Smooth muscle cell of the umbilical artery (primary cell): ENCODE measurements at places on chromosomes 5 and 9. TPM values are rescaled to one million over a fixed set of nuclear protein-coding genes. Genes with fewer than 3 reads are reported as not detected.

Gene PCDHB11
- 0.05 and 0.30 TPM in 2 replicates for total RNA-seq

Gene BARHL1
- total RNA-seq = not detected in 2 replicates

Gene UNC5A
- total RNA-seq = not detected in 2 replicates

Gene ZNF483
- 1.2 TPM in 2 replicates for total RNA-seq

Gene WDR31
- 1.2 and 2.1 TPM in 2 replicates for total RNA-seq

Gene SARDH
- total RNA-seq = 18.4 and 23.9 TPM in 2 replicates

Gene ROPN1L
- 0.14 and 0.30 TPM in 2 replicates for total RNA-seq

Gene INSL6
- total RNA-seq = not detected in 2 replicates

Gene LIFR
- 36.9 and 79.9 TPM in 2 replicates for total RNA-seq

Gene MEIKIN
- total RNA-seq = not detected in 2 replicates

Gene PLCXD3
- under 0.01 and 0.05 TPM in 2 replicates for total RNA-seq

Gene RNF183
- total RNA-seq = not detected in 2 replicates

Gene PCDHGA9
- 3.6 and 4.5 TPM in 2 replicates for total RNA-seq

Gene CCDC171
- 2.4 and 2.7 TPM in 2 replicates for total RNA-seq
